ENCODE measurements at places on chromosomes 7 and 10.

GRCh38 chr10:89351412-89351779 is 23.6 kb downstream of the IFIT3 start:
- no peak for DNase-seq

DNA sequence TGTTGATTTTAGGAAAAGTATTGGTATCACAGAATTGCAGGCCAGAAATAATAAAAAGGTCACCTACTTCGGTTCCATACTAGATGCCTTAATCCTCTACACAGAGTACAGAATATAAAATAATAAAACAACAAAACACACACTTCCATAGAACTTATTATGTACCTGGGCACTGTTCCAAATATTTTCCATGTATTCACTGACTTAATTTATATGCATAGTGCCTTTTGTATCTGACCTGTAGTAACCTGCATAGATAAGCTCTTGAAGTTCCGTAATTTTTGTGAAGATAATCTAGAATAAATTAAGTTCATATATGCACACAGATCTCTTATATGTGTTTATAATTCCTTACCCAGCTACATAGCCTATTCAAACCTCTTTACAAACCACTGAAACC is 78.3 kb downstream of the RAPGEF5 start:
- DNase-seq = no peak

- DNase-seq = no peak
Observed at GRCh38 chr10:91215384-91215783, 5.1 kb upstream of the PCGF5 start.

GRCh38 chr7:77696643-77697534 is 630 bp downstream of the RSBN1L start:
- peak; percentile 40 for DNase-seq

- DNase-seq = no peak
Observed at GRCh38 chr7:142795339-142795863, 24.6 kb downstream of the PRSS2 start.

All from stimulated activated CD4-positive, alpha-beta T cell treated with anti-CD3 and anti-CD28 coated beads, Interleukin-1b, Interleukin-23, amount 100 ng/mL, for 24 hours (primary cell).